Left lobe of liver (tissue), 2 donors: ENCODE measurements at places on chromosomes 1 and 21.

DNA sequence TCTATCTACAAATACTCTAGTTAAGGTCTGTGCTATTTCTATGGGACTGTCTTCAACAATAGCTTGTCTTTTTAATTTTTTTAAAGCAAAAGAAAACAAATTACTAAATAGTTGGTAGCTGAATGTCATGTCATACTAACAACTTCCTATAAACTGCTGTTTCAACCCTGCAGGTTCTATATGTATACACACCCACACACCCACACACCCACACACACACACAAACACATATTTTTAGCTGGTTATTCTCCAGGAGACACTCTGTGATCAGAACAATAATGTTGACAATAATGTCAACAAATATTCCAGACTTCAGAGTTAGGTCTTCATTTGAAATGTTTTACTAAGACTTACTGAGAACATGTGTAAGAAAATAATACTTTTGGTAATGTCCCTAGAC, 66.7 kb downstream of the AK5 start:
- no peak for DNase-seq

DNA sequence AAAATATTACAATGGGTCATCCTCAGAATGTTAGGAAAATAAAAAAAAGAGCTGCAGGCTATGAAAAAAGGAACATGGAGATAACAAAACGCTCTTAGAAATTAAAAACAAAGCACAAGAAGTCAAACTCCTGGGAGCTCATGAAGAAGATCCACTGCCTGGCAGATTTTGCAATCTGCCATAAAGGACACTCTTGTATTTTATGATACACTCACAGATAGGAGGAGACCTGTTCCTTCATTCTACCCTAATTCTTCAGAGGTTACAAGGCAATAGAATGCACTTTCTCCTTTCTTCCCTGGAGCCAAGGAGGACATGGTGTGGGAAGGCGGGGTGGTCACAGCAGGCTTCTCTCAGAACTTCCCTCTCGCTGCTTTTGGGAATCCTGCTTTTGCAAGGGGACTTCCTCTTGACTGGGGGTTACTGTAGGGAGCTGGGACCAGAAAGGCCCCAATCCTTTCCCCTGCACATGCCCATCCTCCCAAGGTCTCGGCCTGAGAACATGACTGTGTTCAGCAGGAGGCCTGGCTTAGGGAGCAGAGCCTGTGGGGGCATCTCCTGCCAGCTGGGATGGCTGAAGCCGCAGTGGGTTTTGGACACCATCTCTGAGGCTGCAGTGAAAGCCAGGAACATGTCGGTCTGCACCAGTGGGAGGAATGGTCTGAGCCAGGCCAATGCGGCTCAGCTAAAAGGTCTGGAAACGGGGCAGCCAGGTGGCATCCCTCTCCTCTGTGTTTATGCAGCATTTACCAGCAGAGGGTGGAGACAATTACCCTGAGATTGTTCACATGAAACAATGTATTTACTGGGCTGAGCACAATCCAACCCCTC, 44.8 kb downstream of the GPR161 start:
- no peak for DNase-seq

DNA sequence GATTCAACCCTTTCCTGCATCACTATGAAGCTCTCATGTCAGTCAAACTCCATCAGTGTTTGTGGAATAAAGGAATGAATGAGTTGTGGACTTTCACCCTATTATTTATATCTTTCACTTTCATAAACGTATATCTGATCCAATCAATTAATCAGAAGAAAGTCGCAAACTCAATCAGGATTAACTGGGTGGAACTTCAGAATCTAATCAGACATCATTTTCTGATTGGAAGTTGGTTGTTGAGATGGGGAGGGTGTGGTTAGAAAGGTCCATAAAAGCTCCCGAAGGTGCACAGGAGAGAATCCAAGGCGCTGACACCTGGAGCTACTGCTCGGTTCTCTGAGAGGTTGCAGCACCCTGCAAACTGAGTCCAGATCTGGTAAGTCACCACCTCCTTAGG, at the start of gene PRAMEF12:
Gene PRAMEF12, plus strand, starts transcription at position 301 of the 400 bp plus-strand sequence. CDS start 1,130 bp downstream, outside the sequence.
- DNase-seq = no peak

DNA sequence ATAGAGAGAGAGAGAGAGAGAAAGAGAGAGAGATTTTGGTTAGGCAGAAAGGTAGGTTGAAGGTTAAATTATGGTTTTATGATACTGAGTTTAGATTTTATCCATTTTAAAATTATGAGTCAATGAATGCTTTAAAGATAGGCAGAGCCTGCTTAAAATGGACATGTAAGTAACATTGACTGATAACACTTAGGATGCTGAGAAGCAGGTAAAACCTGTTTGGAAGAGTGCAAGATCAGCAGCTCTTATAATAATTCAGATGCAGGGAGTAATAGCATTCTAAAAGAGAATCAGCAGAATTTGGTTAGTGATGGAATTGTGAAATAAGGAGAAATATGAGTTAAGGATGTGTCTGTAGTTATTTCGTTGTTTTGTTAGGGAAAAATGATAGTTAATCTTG, 446.6 kb downstream of the PLA2G4A start:
- no peak for DNase-seq

DNA sequence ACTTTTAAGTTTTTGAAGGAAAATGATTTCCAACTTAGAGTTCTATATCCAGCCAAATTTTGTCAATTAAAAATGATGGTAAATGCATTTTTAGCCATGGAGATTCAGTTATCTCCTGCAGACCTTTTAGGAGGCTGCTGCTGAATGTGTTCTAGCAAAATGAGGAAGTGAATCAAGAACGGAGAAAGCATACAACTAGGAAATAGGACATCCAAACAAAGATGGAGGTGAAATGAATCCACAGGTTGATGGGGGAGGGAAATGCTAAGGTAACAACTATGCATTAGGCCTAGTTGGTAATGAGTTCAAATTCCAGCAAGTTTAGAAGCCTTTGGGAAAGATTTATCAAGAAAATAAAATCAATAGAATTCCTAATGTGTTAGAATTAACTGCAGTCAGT, 80.5 kb downstream of the FNBP1L start:
- no peak for DNase-seq

DNA sequence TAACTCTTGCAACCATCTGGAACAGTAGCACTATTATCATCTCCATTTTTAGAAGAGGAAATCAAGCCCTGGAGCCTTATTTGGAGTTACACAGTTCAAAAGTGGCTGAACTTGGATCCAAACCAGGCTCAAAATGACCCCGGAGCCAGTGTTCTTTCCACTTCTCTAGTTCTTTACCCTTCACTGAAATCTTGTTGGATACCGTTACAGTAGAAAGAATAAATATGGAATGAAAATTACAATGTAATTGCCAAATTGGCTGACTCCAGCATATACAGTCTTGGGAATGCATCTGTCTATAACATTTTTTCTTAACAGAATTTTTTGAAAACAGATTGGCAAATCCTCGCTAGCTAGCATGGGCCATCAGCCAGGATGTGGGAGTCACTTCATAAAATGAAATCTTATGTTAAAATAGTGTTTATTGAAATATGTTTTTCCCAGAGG, 261.4 kb downstream of the CTH start:
- DNase-seq = no peak

GRCh38 chr1:8477166-8477982, 159.5 kb downstream of the SLC45A1 start:
- no peak for DNase-seq

DNA sequence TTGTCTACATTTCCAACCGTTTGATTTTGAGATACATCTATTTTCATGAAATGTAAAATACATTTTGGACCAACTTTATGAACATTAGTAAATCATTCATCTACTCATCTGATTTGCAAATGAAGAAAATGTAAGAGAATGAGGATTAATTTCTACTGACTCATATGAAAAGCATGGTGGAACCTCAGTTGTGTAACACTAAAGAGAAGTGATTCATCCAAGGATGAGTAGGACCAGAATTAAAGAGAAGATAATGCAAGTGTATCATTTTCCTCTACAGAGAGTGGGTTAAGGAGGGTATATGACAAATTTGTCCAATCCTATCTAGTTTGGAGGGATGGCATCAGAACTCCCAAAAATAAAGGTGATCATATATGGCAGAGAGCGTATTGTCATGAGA, 1967.6 kb downstream of the MRPL39 start:
- no peak for DNase-seq

DNA sequence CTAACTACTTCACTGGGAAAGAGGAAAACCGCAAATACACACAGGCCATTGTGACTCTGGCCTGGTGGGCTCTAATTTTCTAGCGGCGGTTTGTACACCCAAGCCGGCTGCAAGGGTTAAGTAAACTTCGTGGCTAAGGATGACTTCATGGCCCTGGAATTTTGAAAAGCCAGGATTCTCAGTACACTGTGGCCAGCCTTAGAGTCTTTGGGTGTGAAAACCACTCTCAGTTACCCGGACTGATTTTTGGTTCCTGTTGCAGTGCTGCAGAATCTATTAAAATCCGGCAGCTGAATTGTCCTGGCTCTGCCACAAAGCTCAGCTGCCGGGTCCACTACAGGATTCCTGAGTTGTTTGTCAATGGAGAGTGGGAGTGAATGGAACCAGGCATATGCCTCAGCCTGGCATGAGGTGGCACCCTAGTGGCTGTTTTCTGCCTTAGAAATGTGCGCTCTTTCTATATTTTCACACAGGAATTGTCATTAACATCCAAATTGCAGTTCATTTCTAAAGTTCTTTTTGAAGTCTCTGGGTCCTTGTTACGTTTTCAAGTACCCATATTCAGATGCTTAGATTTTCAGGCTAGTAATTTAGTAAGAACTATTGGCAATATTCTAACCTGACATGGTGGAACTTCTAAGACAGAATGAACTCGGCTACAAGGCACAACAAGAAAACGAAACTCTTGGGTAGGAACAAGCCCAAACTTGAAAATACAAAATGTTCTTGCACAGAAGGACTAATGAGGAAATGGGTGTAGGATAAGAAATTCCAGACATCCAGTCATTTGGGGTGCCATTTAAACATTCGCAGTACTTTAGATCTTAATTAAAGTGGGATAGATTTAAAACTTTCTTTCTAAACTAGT, 255.9 kb downstream of the NFIA start:
- peak; percentile 79 for DNase-seq

GRCh38 chr1:160095382-160096105, 2.9 kb downstream of the IGSF8 start:
- peak; percentile 65 for DNase-seq

DNA sequence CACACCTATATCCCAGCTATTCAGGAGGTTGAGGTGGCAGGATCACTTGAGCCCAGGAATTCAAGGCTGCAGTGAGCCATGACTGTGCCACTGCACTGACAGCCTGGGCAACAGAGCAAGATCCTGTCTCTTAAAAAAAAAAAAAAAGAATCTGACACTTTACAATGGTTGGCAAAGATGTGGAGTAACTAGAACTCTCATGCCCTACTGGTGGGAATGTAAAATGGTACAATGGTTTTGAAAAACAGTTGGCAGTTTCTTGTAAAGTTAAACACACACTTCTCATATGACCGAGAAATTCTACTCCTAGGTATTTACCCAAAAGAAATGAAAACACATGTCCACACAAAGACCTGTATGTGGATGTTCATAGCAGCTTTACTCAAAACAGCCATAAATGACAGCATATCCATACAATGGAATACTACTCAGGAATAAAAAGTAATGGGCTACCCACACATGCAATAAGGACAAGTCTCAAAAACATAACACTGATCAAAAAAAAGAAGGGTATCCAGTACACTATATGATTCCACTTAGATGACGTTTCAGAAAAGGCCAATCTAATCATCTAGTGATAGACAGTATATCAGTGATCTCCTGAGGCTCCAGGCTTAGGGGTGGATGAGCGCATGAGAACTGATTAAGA, 58.1 kb downstream of the HLCS start:
- DNase-seq = no peak

DNA sequence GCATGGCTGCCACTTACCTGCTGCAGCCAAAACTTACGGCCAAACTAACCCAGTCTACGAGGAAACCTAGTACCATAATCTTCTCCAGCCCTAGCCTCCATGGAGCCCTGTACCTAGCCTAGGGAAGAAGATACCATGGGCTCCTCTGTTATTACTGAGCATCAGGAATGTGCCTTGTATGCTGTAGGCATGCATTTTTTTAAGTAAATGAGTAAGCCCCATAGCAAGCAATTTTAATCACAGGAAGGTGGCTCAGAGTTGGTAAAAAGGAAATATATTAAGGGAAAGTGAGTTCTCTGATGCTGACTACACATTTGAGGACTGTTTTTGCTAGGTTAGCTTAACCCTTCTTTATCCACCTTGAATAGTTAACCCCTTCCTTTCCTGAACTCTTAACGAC, 21.2 kb downstream of the NFASC start:
- no peak for DNase-seq

- DNase-seq = no peak
Measured at GRCh38 chr1:86429122-86429725, 5.3 kb downstream of the CLCA2 start.

GRCh38 chr1:239250353-239251035, 135.9 kb upstream of the CHRM3 start:
- DNase-seq = no peak

GRCh38 chr1:176866011-176866714, 298.3 kb downstream of the ASTN1 start:
- DNase-seq = no peak

GRCh38 chr1:201653233-201653632, 114.3 kb downstream of the NAV1 start:
- no peak for DNase-seq

- DNase-seq = no peak
Measured at GRCh38 chr1:17128361-17128760, 9.1 kb upstream of the PADI2 start.

DNA sequence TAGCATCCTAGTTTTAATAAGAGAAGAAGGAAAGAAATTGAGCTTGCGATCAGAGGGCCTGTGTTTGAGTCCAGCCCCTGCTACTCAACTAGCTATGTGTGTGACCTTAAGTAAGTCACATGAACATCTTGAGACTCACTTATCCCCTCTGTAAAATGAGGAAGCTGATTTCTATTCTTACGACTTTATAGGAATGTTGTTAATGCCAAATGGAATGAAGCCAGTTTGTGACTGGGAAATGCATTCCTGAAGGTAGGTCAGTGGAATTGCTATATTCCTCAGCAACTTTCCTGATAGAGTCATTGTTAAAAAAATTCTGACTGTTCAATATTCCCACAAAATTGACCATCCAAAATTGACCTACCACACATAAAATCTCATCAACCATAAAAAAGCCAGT, 14.9 kb downstream of the FASLG start:
- DNase-seq = no peak

GRCh38 chr1:10709165-10709564, 87.3 kb downstream of the CASZ1 start:
- no peak for DNase-seq

- DNase-seq = no peak
Measured at GRCh38 chr1:17576519-17576853, 37.0 kb downstream of the ARHGEF10L start.

DNA sequence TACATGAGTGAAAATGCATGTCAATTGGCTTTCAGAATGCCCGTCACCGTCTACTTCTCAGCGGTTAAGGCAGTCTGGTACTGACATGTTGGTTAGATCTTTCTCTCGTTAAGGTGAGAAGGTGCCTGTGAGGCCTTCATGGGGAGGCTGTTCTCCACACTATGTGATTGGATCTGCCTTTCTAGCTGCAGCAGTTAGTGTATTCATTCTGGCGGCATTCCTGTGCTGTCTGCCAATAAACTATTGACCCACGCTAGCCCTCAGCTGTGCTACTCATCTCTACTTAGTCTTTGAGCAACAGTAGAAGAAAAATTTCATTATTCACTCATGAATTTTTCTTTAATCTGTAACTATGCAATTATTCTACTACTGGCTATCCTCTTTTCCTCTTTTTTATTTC, 32.0 kb downstream of the CCSAP start:
- DNase-seq = peak; percentile 78
